RPMI8226 (cell line): ENCODE measurements at places on chromosomes 13 and 19.

DNA sequence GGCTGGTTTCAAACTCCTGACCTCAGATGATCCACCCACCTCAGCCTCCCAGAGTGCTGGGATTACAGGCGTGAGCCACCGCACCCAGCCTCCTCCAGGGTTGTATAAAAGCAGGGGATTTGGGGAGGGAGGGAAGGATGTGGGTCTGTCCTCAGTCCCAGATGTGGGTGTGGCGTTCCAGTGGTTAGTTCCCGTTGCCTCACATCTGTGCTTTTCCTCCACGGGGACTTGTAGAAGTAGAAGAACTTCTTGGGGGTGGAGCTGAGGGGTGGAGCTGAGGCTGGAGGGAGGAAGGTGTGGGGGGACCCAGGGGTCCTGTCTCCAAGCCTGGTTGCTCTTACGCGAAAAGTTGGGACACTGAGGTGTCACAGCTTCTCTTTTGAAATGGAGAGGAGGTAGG, 514 bp upstream of the MCEMP1 start:
- DNase-seq, result no peak

DNA sequence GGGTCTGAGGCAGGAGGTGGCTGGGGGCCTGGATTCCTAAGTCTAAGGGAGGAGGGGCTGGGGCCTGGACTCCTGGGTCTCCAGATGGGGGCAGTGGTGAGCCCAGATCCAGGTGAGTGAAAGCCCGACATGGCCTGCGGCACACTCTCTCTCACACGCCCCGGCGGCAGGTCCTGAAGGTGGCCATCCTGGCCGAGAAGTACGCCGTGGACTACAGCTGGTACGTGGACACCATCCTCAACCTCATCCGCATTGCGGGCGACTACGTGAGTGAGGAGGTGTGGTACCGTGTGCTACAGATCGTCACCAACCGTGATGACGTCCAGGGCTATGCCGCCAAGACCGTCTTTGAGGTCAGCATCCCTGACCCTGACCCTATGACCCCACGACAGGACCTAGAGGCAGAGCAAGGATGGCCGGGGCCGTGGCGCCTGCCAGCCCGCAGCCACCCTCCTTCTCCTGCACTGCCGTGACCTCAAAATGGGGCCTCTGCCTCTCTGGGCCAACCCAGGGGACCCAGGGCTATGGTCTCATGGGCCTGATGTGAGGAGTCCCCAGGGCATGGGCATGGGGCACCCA, 13.2 kb downstream of the FUZ start:
- DNase-seq, result no peak

- DNase-seq, result no peak
Measured at GRCh38 chr13:97376981-97377380, 57.0 kb upstream of the RAP2A start.

- DNase-seq, result no peak
Measured at GRCh38 chr13:45627656-45628055, 12.1 kb upstream of the ERICH6B start.

DNA sequence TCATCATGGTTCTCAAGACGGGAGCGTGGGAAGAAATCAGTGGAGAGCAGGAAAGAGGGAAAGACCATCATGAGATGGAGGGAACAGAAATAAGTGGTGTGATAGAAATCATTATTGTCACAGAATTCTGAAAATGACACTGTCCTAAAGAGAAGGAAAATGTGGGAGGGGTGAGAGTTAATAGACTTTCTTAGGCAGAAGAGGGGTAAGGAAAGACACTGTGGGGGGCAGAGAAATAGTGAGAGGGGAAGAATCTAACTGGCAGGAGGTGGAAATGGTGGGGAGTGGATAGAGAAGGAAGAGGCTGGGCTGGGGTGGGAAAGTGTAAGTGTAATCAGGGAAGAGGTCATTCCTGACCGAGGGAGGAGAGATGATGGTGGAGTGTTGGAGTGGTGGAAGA, 3.2 kb downstream of the PINLYP start:
- DNase-seq, result no peak
